ENCODE measurements at places on chromosomes 11 and 22.

- no peak for DNase-seq
These were observed 96.9 kb downstream of the PDE2A start for GRCh38 chr11:72577271-72577721.

DNA sequence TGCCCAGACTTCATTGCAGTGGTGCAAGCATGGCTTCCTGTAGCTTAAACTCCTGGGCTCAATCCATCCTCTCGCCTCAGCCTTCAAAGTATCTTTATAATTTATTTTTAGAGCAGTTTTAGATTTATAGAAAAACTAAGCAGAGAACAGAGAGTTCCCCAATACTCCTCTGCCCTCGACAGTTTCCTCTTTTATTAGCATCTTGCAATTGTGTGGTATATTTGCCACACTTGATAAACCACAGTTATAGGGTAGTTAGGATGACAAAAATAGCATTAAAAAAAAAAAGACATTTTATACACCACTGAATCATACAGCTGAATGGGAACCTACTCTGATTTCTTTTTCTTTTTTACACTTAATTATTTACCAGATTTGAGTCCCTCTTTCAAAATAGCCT, 31.2 kb downstream of the MS4A2 start:
- no peak for DNase-seq

DNA sequence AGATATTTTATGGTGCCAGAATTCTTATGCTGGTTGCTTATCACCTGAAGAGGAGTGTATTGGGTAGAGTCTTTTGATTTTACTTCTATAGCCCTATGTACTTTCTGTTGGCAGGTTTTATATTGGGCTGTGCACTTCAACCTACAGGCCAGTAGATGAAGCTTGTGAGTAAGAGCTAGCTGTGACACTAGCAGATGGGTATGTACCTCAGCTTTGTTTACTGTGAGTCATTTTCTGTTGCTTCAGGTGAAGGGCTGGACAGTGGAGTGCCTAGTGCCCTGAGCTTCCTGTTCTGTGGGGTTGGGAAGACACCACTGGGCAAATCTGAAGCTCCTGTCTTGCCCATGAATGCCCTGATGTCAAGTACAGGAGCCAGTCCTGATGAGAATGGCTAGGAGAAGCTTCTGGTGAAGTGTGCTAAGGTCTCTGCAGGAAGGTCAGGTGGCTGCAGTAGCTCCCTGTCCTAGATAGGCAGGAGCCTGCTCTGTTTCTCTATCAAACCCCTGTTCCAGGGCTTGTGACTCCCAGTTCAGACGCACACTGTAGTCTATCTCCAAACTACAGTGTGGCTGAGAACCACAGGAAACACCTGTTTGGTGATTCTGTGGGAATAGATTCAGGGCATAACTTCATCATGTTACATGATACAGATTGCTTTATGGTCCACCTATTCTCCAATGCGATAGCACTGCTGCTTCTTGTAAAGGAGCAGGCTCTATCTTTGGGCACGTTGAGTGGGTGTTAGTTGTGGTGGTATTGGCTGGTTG, 755.7 kb downstream of the KCNA4 start:
- no peak for DNase-seq

DNA sequence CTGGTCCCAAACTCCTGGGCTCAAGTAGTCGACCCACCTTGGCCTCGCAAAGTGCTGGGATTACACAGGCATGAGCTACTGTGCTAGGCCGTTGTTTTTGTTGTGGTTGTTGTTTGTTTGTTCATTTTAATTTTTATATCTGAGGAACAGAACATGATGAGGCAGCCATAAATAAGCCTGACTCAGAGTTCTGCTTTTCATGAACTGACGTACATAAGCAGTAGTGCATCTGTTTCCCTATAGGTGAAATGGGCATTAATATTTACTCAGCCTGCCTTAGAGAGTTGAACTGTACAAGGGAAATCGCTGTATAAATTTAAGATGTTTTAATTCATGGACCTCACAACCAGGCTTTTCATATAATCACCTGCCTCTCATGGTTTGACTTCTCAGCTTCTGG, 80.5 kb downstream of the PDHX start:
- DNase-seq, result no peak

DNA sequence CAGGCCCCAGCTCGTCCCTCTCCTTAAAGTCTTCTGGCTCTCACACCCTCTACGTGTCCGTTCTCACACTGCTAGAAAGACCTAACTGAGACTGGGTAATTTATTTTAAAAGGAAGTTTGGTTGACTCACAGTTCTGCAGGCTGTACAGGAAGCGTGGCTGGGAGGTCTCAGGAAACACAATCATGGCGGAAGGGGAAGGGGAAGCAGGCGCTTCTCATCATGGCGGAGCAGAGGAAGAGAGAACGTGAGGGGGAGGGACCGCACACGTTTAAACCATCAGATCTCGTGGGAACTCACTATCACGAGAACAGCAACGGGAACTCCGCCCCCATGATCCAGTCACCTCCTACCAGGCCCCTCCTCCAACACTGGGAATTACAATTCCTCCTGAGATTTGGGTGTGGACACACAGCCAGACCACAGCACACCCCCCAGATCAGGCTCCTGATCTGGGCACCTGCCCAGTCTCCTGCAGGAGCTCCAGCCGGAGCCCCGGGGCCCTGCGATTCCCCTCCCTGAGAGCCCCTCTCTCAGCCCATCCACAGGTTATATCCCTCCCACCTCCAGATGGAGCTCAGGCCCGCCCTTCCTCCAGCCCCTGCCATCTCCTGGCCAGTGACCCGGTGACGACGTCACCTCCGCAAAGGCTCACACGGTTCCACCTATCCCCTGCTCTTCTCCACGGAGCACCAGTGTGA, 170.2 kb downstream of the BRD1 start:
- no peak for DNase-seq

GRCh38 chr11:2408671-2409070, 8.1 kb downstream of the TSSC4 start:
- DNase-seq, result no peak

GRCh38 chr11:35250621-35251020, 111.7 kb downstream of the CD44 start:
- DNase-seq, result peak; percentile 40

DNA sequence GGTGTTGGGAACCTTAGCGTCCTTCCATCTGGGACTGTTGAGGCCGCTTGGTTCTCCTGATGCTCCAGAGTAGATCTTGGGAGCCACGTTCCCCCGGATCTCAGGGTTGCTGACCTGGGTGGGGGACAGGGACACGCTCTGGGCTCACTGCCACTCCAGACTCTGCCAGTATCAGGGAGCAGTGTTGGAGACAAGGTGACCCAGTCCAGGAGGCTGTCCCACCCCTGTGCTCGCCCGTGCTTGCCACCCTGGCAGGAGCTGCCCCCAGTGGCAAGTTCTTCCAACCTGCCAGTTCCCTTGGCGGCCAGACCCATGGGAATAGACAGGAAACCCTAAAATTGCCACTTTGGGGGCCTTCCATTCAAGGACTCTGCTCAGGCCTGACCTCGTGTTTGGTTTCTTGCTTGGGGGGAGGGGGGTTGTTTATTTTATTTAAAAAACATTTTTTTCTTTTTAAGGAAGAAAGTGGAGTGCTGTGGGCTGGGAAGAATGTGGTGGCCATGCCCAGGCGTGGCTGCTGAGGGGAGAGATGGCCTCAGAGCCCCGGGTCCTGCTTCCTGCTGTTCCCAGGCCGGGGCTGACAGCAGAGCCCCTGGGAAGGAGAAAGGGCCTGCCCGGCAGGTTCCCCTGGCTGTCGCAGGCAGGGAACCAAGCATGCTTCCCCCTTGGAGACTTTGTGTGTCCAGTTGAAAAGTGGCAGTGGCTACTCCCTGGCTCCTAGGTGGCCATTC, 7.2 kb downstream of the GRK2 start:
- no peak for DNase-seq

GRCh38 chr22:43582394-43582793, 170.6 kb downstream of the MPPED1 start:
- no peak for DNase-seq

DNA sequence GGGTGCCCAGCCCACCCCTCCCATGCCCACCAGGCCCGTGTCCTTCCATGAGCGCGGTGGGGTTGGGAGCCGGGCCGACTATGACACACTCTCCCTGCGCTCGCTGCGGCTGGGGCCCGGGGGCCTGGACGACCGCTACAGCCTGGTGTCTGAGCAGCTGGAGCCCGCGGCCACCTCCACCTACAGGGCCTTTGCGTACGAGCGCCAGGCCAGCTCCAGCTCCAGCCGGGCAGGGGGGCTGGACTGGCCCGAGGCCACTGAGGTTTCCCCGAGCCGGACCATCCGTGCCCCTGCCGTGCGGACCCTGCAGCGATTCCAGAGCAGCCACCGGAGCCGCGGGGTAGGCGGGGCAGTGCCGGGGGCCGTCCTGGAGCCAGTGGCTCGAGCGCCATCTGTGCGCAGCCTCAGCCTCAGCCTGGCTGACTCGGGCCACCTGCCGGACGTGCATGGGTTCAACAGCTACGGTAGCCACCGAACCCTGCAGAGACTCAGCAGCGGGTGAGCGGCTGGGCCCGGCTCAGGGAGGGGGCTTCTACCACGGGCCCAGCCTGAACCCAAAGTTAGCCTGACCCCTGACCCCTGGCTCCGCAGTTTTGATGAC, 3.0 kb downstream of the PKP3 start:
- peak; percentile 84 for DNase-seq

GRCh38 chr11:118198370-118198769, 21.9 kb upstream of the SCN2B start:
- DNase-seq, result peak; percentile 43

- no peak for DNase-seq
These were observed 70.9 kb downstream of the ZBTB44 start for GRCh38 chr11:130243816-130244215.

- peak; percentile 49 for DNase-seq
These were observed 3.9 kb upstream of the ABCG4 start for GRCh38 chr11:119144825-119145486.

Data from muscle of back (tissue), 13 donors.